Kidney tubule cell (primary cell): ENCODE measurements at places on chromosomes 4 and X.
A peak's percentile ranks its signal among the peaks of the same experiment; 100 is the strongest.

GRCh38 chr4:77342170-77342810 is 185.3 kb downstream of the CCNG2 start:
- DNase-seq = no peak

DNA sequence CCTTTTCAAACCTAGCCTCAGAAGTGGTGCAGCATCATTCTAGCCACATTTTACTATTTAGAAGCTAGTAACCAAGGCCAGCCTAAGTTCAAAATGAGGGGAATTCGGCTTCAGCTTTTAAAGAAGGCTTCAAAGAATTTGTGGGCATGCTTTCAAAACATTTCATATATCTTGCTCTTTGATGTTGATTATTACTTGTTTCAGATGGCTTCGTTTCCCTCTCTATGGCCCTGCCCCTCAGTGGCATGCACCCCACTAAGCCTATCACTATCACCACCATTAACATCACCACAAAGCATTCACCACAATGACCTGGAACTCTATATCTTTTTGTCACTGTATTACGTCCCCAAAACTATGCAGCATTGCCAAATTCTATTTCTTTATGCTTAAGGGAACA is 51.2 kb upstream of the FAM47B start:
- no peak for DNase-seq

DNA sequence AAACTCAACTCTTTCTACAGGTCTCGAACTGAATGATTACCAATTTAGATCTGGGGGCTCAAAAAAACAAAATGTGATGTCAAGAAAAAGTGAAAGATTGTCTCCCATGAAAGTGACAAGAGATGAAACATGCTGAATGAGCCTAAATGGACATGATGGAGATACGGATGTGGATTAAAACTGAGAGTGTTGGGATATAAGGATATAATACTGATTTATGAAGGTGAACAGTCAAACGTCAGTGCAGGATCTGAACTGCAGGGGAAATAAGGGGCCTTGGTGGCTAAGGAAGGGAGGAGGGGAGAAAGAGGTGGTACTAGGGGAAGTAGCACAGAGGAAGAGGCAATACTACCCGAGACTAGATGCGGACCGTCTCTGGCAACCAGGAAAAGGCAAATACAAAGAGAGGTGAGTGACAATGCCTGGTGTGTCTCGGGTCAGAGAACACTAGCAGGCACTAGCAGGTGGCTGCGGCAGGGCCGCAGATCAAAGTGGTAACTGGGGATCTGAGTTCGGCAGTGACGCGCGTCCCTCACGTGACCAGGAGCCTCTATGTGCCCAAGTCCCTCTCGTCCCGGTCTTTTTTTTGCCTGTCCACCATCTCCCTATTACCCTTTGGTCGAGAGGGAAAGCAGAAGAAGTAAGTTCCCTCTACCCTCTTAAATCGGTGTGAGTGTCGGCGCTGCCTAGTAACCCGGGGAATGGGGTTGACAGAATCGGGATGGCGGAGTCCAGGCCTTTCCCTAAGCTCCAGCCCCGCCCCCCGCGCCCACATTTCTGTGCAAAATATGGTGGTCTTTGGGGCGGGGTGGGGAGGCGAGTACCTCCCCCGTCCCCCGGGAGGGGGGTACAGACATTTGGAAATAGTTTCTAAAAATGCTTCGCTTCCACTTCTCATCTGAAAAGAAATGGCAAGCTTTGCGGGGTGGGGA is at the start of gene TCEAL1:
TCEAL1 (plus strand) TSS at position 590 of the 932 bp plus-strand sequence. CDS start 942 bp downstream, outside the sequence.
- DNase-seq = peak; percentile 42

GRCh38 chr4:145956288-145956890 is 17.8 kb upstream of the ZNF827 start:
- peak; percentile 52 for DNase-seq

GRCh38 chr4:82645936-82646565 is 84.3 kb upstream of the TMEM150C start:
- peak; percentile 23 for DNase-seq

- no peak for DNase-seq
These were observed 8.0 kb upstream of the MORC4 start for GRCh38 chrX:107008034-107008433.
